Suppressor macrophage (primary cell): ENCODE measurements at places on chromosomes 12 and 14.
A peak's percentile ranks its signal among the peaks of the same experiment; 100 is the strongest.

- DNase-seq, result no peak
These were observed 21.5 kb downstream of the USP44 start for GRCh38 chr12:95529693-95530225.

- DNase-seq, result no peak
These were observed 62.1 kb downstream of the WDR20 start for GRCh38 chr14:102201776-102202175.

DNA sequence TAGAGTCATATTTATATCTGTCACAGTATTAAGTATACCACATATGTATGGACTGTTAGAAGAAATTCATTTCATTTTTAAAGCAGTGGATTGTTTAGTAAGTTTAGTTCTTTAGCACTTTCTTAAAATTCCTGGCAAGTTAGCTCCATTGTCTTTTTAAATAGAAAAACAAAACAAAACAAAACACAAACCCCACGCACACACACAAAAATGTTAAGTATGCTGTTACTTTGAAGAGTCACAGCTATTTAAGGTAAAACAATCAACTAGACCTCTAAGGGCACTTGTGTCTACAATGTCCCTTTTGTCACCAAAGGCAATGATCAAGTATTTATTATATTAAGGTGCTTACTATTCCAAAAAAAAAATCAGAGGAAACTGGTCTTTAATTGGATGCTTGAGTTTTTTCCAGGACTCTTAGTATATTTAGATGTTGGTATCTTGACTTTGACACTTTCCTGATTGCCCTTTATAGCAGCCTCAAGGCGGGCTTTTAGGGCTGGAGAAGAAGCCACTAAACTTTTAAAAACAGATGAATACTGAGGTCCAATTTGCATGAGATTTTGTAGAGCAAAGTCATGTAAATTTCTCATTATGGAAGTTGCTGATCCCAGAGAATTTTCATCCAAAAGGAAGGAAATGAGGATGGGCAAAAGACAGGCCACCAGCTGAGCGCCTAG, 85.5 kb upstream of the HECTD1 start:
- no peak for DNase-seq

GRCh38 chr12:26798023-26798422, 35.0 kb downstream of the ITPR2 start:
- DNase-seq, result peak; percentile 19

DNA sequence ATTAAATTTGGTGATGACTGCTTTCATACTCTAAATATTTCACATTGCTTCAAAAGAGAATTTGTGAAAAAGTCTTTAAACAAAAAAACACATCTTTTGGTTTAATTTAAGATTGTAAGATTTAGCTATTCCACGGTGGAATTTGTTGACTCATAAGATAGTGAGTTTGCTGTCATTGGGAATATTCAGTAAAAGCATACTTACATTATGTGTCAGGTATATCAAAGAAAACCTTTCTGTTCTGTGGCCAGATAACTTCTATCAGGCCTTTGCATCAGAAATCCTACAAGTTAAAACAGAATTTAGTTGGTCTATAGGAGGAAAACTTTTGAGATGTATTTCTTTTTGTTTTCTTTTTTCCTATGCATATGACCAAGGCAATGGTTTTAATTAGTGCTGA, 148.8 kb upstream of the E2F7 start:
- no peak for DNase-seq

DNA sequence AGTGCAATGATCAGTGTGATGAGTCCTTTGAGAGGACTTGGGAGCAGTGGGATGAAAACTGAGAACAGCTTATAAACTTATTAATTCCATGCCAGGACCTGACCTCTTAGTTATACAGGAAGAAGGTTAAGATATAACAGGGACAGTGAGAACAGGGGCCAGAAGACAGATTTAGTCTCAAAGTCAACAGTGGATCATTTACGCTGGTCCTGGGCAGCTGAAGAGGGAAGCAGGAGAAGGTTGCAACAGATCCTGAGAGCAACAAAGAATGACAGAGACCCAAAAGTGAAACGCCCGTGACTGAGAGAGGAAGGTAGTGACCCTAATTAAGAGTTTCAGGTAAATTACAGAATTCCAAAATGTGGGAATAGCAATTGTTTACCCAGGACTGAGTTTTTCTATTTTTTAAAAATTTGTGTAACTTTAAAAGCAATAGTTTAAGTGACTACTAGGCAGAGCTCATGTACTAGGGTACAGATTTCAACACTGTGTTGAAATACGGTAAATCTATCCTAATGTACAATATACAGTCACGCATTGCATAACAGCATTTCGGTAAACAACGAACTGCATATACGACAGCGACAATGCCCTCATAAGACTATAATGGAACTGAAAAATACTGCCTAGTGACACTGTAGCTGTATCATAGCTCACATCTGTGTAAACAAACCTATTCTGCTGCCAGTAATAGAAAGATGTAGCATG, 77.7 kb upstream of the GNPNAT1 start:
- peak; percentile 19 for DNase-seq

GRCh38 chr12:124453419-124454351, 113.7 kb downstream of the NCOR2 start:
- DNase-seq, result peak; percentile 94

DNA sequence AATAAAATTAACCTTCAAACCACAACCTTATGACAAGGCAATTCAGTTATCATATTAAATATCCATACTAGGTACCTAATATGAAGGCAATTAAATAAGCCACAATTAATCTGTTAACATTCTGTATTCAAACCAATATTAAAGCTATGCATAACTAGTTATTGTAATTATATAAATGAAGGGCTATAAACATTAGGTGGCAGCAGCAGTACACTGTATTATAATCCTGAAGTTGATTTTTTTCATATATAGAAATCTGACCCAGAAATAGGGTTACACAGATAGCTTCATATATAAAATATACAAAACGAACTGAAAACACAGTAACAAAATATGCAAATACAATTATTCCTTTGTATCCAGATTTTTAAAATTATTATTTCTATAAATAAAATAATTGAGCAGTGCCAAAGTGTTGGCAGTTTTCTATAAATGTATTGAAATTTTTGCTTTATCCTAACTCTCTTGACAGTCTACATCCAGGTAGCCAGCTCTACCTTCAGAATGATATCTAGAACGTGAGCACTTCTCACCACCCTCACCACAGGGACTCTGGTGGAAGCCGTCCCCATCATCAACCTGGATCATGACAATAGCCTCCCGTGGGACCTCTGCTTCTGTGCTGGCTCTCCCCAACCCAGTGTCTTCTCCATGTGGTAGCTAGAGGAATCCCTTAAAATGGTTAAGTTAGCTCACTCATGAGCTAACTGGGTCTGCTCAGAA, 136.2 kb downstream of the MED13L start:
- no peak for DNase-seq

DNA sequence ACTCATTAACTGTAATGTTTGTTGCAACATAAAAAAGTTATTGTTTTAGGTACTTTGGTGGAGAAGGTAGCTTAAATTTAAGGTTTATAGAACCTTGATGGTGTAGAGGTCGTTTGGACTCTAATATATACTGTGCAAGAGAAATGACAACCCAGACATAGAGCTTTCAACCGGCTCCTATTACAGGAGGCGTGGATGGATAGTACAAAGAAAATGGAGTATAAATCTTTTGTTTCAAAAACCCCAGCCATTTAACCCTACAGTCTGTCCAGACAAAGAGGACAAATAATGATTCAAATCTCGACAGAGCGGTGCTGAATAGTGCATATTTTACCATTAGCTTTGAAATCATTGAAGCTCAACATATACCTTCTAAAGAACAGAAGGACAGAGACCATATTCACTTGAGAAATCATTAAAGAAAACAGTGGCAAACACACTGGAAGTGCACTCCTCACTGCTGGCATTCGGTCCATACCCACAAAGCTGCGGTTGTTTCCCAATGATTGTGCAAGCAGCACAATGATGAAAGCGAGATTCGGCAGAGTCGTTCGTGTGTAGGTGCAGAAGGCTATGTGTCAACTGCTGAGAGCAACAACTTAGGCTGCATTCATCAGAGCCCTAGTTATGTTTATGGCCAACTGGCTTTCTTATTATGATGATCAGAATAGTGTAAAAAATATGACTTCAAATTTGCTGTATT, 688.6 kb downstream of the NOVA1 start:
- no peak for DNase-seq

DNA sequence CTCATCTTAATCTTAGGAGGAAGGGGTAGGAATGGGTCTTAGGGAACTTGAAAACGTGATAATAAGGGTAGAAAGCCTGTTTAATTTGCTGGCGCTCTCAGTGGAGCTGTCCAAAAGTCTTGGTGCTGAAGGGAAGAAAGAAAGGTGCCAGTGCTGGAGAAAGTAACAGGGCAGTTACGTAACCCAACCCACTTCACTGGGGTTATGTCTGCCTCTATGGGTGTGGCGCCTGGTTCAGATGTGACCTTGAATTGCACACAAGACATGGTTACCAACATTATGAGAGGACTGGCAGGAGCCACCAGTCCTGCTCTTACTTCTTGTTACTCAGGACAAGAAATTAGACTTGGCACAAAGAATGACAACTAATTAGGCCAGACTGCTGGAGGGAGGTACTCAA, 18.6 kb upstream of the GPATCH2L start:
- no peak for DNase-seq

GRCh38 chr12:95446506-95446900, 27.4 kb upstream of the METAP2 start:
- no peak for DNase-seq

DNA sequence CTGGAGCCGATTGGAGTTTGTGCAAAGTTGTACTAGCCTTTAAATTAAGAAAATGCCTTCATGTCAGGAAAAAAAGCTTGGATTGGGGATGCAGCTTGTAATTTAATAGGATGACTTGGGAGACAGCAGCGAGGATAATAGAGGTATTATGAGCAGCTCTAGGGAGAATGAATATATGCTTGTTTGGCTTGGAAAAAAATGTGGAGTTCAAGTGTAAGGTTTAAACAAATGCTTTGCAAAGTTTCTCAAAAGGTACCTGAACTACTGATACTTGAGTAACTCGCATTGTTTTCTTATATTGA, 65.3 kb upstream of the RASSF3 start:
- no peak for DNase-seq

DNA sequence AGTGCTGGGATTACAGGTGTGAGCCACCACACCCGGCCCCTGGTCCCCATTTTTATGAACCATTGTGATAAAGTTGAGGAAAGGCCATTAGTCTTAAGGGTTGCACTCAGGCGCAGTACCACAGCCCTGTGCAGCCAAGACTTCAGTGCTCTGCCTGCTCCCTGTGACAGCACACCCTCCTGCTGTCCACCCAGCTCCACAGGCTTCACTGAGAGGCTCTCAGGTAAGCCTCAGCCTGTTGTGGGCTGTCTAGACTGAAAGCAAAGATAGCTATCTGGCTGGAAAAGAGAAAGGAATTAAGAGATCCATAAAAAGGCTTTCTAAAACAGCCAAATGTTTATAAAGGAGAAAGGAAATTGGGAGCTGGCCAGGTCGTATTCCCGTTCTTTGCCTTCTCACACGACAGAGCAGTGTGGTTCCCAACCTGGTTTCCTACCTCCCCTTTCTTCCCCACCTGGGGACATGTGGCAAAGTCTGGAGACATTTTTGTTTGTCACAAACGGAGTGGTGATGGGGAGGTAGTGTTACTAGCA, 19.1 kb upstream of the DNM1L start:
- DNase-seq, result no peak
